ENCODE measurements at places on chromosomes 12 and 14.

DNA sequence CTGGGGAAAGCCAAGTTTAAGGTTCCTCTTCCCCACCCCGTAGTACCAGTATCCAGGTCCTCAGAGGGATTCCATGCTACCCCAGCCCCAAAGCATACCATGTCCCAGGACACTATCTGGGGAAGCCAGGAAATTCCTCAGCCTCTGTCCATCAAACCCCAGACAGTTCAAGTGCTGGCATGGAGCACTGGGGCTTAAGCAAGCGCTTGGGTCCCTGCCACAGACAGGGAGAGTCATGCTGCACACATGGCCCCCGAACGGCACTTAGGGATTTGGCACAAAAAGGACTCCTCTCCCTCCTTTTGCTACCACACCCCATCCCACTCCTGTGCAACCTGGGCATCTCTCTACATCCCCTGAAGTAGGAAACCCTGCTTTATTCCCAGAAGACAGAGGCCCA, 21.8 kb downstream of the ADCY6 start:
- no peak for DNase-seq

DNA sequence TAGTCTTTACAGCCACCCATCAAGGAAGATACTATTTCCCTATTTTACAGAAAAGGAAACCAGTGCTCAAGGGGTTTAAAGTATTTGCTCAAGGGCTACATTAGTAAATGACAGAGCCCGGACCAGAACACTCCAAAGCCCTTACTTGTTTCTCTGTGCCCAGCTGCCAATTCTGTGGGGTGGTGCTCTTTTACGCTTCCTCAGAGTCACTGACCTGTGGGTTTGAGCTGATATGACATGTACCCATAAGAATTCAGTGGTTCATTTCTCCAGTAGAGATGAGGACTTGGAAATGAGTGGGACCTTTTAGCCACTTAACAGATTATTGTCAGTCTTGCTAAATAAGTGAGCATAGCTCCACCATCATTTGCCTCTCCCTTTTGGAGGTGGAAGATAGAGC, 37.4 kb upstream of the NKX2-8 start:
- no peak for DNase-seq

GRCh38 chr14:91322623-91323022, 78.1 kb upstream of the GPR68 start:
- no peak for DNase-seq

DNA sequence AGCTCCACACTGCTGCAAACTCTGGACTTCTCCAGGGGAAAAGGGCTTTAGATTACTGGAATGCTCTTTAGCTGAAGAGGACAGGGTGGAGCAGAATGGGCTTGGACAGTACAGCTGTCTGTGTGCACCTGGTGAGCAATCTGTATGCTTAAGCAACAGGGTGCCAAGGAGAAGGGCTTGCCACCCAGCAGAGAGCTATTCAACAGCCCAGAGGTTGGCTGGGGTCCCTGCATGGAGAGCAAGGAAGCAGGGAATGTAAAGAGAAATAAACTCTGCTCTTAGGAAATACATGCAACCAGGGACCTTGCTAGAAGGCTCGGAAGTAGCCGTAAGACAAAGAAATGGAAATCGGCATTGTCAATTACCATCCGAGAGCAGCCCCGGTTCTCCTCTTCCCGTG, 53.0 kb upstream of the CORO1C start:
- no peak for DNase-seq

- DNase-seq = no peak
Observed at GRCh38 chr14:65959563-65960024, 526.6 kb upstream of the CCDC196 start.

DNA sequence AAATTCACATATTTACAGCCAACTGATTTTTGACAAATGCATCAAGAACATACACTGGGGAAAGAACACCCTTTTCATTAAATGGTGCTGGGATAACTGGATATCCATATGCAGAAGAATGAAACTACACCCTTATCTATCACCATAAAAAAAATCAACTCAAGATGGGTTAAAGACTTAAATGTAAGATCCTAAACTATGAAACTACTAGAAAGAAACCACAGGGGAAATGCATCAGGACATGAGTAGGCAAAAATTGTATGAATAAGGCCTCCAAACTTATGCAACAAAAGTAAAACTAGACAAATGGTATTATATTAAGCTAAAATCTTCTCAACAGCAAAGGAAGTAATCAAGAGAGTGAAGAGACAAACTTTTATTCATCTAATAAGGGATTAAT, 242.6 kb downstream of the CPNE8 start:
- no peak for DNase-seq

- no peak for DNase-seq
Observed at GRCh38 chr14:80055226-80055625, 156.1 kb downstream of the DIO2 start.

DNA sequence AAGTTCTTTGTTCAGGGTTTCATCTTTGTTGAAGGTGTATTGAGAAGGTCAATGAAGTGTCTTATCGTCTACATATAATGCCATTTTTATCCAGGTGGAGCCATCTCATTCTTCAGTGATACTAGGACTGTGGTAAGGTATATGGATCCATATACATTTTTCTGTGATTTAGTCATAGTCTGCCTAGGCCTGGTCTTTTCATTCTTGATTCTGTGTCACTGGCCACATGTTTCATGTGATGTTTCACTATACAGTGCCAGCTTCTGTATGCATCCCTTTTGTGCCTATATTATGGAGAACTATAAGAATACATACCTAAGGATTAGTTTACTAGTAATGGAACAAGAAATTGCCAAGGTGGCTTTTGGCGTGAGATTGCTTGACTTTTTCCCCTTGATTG, 40.5 kb downstream of the VEZT start:
- no peak for DNase-seq

DNA sequence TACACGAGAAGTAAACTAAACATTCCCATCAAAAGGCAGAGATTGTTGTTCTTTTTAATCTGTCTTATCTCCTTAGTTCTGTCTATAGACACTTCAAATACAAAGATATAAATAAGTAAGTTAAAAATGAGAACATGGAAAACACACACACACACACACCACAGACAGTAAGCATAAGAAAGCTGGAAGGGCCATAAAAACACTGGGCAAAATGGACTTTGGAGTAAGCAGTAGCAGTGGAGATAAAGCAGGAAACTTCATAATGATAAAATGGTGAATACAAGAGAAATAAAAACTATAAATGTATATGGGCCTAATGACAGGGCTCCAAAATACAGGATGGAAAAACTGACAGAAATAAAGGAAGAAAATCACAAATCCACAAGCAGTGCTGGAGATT, 32.6 kb downstream of the KICS2 start:
- DNase-seq = no peak

- DNase-seq = no peak
Observed at GRCh38 chr12:103175625-103176024, 218.2 kb downstream of the ASCL1 start.

GRCh38 chr14:25197885-25198284, 147.9 kb upstream of the STXBP6 start:
- no peak for DNase-seq

DNA sequence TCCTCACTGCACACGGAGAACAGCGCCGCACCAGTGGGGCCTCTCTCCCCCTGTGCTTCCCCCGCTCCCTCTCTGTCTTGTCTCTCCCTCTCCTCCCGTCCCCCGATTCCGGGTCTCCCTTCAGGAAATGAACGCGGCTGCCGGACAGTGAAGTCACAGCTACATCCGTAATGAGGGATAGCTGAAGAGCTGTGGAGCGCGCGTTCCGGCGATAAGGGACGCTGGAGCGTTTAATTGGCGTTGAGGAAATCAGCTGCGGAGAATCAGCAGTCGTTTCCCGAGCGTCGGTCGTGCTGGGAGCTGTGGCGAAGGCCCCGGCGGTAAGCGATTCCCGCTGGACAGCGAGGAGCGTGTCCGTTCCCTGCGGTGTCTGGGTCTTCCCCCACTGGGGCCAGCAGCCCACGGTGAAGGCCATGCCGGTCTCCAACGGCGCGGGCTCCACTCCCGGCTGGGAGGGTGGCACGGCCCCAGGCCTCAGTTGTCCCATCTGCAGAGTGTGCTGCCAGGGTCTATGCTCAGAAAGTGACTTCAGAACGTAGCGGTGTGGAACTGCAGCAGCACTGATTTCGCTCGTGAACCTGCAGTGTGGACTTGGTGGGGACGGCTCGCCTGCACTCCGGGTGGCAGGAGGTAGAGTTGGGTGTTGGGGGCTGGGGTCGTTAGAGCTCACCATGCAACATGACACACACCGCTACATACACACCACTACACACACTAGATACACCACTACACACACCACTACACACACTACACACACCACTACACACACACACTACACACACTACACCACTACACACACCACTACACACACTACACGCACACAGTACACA, 10.9 kb downstream of the NOC4L start:
- DNase-seq = no peak

GRCh38 chr12:21939435-21939834, 1.8 kb downstream of the ABCC9 start:
- DNase-seq = no peak

DNA sequence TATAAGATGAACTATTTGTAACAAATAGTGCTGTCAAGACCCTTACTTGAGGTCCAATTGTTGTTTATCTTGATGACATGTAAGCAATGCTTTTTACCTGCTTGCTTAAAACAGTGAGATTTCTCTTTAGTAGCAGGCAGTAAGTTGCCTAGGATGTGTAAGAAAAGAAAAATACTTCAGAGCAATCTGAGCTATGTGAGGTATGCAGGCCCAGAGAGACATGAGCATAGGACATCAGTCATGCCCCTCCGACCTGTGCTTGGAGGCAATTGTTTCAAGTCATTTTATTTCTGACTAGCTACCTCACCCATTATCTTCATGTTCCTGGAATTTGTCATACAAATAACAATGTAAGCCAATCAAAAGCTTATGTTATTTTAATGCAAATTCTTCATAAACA, 930.6 kb upstream of the FBXO33 start:
- DNase-seq = no peak

GRCh38 chr14:81247271-81247766, 26.6 kb upstream of the GTF2A1 start:
- DNase-seq = no peak

GRCh38 chr12:42468341-42468821, 121.2 kb downstream of the PRICKLE1 start:
- no peak for DNase-seq

GRCh38 chr12:34402228-34402898, 380.1 kb downstream of the ALG10 start:
- DNase-seq = no peak

- no peak for DNase-seq
Observed at GRCh38 chr14:86481104-86481503, 951.2 kb downstream of the FLRT2 start.

DNA sequence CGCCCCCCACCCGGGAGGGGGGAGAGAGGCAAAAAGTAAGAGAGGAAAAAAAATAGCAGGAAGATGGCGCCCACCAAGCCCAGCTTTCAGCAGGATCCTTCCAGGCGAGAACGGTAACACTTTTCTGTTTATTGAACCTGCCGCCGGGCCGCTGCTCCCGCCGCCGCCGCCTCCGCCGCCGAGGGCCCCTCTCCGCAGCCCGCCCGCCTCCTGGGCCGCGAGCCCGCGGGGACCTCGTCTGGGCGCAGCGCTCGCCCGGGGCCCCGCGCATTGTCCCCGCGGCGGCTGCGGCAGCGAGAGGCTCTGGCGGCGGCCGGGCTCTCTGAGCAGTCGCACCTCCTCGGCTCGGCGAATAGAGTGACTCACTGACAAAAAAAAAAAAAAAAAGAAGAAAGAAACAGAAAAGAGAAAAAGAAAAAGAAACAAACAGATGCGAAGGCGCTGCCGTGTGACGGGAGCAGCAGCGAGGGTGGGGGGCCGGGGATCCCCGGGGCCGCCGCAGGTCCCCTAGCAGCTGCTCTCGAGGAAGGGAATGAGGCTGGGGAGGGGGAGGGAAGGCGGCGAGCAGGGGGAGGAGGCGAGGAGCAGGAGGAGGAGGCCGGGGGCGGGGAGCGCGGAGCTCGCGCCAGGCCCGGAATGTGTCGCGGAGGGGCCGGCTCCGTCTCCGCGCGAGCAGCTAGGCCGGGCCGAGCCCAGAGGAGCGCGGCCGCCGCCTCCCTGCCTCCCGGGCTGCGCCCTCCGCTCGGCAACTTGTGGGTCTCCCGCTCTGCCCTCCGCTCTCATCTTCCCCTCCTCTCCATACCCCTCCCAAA, 781 bp downstream of the NPAS3 start:
- no peak for DNase-seq

DNA sequence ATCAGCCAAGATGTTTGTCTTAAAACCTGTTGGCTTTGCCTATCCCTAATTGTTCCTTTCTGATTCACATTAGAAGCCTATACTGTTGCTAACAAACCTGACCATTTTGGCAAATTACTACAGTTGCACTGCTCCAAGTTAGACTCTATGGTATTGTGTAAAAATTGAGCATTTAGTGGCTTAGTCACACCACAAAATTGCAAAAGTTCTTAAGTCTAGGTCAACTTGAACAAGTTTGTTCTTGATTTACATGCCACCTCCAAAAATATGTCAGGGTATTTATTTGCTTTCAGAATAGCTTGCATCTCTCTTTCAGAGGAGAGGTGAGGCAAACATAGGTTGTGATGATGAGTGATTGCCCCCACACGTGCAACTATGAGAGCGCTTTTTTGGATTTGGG, 27.0 kb upstream of the PTHLH start:
- no peak for DNase-seq

GRCh38 chr14:105049753-105050550, 15.3 kb downstream of the GPR132 start:
- DNase-seq = no peak

- no peak for DNase-seq
Observed at GRCh38 chr12:3542911-3543310, 51.9 kb downstream of the PRMT8 start.

- no peak for DNase-seq
Observed at GRCh38 chr12:83016218-83016835, 329.6 kb downstream of the TMTC2 start.

- DNase-seq = no peak
Observed at GRCh38 chr12:107275530-107275929, 182.2 kb upstream of the CRY1 start.

- peak; percentile 18 for DNase-seq
Observed at GRCh38 chr12:22121224-22121623, 75.2 kb downstream of the CMAS start.

All from stimulated activated CD4-positive, alpha-beta T cell treated with anti-CD3 and anti-CD28 coated beads, Interleukin-4, amount 100 ng/mL, for 48 hours (primary cell).